GM18507 (cell line): ENCODE measurements at places on chromosomes 1 and 21.
A peak's percentile ranks its signal among the peaks of the same experiment; 100 is the strongest.

- no peak for DNase-seq
These were observed 28.1 kb downstream of the RAB4A start for GRCh38 chr1:229298887-229299503.

DNA sequence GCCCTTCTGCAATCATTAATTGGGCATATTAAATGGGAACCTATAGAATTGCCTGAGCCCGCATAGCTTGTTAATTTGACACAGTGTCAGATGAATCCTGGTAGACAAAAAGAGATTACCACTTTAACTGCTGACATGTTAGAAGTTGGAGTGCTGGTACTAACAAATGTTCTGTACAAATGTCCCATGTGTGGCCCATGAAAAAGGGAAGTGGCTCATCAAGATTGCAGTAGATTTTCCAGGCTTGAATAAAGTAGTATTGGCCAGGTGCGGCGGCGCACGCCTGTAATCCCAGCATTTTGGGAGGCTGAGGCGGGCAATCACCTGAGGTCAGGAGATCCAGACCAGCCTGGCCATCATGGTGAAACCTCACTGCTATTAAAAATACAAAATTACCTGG lies 45.6 kb downstream of the GNPAT start:
- DNase-seq = no peak

DNA sequence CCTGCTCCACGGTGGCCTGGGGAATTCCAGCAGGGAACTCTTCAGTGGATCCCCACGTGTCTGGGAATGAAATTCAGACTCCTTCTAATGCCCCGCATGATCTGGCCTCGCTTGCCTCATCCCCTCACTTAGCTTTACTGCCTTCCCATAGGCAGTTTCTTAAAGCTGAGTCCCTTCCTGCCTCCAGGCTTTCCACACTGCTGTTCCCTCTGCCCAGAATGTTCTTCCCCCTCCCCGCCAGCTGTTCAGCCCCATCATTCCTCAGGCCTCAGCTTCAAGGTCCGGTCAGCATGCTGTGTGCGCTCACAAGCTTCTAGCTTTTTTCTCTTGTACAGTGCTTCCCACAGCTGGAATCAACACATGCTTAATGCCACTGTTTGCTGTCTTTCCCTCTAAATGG lies 54.9 kb upstream of the WASF2 start:
- no peak for DNase-seq

GRCh38 chr1:201653883-201654282 lies 115.0 kb downstream of the NAV1 start:
- DNase-seq = no peak

DNA sequence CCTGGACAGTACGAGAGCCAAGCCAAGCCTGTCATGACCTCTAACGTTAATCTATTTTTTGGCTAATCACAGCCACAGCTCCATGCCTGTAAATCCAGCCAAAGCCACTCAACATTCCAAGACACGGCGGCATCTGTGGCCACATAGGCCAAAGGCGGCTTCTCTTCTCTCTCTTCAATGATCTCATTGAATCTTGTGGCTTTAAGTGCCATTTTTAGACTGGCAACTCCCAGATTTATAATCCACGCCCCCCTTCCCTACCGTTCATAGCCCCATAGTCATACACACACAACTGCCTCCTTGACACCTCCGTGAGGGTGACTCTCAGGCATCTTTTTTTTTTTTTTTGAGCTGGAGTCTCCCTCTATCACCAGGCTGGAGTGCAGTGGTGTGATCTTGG lies 5.7 kb upstream of the SELENON start:
- DNase-seq = no peak

DNA sequence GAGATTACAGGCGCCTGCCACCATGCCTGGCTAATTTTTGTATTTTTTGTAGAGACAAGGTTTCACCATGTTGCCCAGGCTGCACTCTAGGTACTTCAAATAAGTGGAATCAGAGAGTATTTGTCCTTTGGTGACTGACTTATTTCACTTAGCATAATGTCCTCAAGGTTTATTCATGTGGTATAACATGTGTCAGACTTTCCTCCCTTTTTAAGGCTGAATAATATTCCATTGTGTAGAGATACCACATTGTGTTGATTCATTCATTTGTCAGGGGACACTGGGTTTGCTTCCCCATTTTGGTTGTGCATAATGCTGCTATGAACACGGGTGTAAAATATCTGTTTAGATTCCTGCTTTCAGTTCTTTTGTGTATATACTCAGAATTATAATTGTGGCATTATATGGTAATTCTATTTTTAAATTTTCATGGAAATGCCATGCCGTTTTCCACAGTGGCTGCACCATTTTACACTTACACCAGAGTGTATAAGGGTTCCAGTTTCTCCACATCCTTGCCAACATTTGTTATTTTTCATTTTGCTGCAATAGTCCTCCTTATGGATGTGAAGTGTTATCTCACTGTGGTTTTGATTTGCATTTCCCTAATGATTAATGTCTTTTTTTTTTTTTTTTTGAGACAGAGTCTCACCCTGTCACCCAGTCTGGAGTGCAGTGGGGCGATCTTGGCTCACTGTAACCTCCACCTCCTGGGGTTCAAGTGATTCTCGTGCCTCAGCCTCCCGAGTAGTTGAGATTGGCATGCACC lies 35.1 kb downstream of the IL6R start:
- no peak for DNase-seq

- DNase-seq = no peak
These were observed 5.9 kb downstream of the MTFR1L start for GRCh38 chr1:25825605-25826004.

DNA sequence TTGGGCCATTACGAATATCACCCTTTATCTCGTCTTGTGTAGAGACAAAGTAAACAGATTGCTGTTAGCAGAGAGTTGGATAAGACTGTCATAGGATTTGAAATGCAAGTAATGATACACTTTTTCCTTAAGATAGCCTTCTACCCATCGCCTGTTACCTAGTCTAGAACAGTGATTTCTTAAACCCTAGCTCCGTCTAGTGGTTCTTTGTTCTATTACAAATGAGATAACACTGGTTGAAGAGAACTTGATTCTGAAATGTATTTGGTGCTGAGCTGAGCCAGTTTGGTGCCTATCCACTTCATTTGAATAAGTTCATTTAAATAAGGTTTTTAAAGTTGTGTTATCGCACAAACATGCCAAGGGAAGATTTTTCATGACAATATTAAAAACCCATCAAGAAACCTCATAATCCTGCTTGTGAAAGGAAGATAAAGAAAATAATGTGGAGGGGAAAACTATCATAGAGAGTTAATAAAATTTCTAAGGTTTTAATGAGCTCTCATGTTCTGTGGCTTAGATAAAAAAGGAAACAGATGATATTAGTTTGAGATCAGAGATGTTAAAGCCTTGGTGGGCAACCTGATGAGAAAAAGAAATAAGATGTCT lies 1.5 kb upstream of the KCNH1 start:
- DNase-seq = no peak

GRCh38 chr1:30911059-30911954 lies 2.7 kb upstream of the SDC3 start:
- peak; percentile 47 for DNase-seq

DNA sequence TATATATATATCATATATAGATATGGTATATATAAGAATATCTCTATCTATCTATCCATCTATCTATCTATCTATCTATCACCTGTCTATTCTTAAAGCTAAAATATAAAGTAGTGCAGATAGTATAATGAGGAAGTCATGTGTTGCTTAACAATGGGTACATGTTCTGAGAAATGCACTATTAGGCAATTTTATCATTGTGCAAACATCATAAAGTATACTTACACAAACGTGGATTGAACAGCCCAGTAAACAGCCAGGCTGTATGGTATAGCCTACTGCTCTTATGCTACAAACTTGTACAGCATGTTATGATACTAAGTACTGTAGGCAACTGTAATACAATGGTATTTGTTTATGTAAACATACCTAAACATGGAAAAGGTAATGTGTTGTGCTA lies 621.0 kb upstream of the NCAM2 start:
- no peak for DNase-seq

- peak; percentile 15 for DNase-seq
These were observed 499.2 kb downstream of the OMA1 start for GRCh38 chr1:58047265-58047858.

DNA sequence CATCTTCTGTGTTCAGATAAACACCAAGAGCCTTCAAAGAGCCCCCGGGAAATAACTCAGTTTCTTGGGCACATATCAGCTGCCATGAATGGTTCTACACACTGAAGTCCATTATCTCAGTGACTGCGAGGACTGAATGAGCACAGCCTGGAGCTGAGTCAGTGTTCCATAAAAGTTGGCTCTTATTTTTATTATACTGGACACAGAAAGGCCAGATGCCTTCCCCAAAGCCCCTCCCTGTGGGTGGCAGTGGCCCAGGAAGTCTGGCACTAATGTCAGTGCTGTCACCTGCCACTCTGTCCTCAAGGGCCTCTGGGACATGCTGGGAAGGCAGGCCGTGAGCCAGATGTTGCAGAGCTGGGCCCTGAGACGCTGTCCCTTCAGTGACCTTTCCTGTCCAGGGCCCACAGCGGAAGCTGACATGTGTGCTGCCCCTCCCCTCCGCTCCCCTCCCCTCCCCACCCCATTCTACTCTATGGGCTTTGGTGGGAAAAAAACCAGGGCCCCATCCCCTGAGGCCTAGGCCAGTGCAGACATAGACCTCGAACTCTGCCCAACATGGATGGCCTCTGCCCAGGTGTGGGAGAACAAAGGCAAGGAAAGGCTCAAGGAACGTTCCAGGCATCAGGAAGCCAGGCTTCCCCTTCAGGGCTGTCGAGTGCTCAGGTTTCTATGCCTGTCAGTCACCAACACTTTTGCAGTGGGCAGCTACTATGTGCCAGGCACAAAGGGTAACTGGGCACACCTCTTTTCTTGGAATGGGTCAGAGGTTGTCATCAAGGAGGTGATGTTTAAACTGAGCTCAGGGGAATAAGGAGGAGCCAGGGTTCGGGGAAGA lies 22.4 kb upstream of the NPPB start:
- DNase-seq = no peak

DNA sequence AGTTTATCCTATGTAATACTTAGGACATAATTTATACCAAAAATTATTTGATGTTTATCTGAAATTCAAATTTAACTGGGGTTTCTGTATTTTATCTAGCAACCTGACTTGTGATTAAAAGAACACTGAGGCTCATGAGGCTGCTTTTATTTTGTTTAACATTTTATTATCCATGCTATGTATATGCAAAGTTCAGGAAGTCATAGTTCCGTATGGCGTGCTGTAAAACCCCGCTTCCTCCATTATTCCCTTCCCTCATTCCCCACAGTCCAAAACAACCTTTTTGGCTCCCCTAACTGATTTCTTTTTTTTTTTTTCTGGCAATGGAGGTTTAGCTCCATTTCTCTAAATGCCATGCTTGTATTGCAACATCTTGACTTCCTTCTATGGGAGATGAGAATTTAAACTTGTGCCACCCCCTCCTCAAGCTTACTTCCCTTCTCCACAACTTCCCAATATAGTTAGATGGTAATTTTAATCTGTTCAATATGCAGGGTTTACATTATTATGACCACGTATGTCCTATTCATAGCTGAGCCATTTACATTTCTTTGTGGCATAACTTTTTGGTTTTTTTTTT lies 138.0 kb upstream of the DNAH14 start:
- DNase-seq = no peak

GRCh38 chr1:13908128-13908527 lies 208.1 kb downstream of the PRDM2 start:
- no peak for DNase-seq

DNA sequence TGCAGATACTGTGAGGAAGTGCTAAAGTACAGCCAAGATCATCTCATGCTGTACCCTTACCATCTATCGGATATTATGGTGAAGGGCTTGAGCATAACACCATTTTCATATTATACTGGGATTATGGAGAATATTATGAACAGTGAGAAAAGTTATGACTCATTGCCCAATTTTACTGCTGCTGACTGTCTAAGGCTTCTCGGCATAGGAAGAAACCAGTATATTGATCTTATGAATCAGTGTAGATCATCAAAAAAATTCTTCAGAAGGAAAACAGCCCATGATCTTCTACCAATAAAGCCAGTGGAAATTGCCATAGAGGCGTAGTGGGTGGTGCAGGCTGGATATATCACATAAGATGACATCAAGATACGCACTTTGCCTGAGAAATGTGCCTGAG lies 47.7 kb downstream of the PPIAL4G start:
- DNase-seq = no peak

DNA sequence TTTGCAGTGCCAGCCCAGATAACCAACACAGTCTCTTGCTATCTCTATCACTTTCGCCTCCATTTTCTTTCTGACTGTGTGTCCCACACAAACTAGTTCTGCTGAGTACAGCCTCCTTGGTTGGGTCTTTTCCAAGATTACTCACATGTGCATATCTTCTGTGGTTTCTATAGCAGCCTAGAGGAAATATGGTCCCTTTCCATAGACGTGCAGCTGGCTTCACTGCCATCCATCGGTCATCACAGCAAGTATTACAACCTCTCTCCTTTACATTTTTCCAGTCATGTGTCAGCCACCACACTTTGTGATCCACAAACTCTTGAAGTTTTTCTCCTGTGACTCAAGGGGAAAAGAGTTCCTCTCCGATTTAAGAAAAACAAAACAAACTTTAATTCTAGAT lies 893.4 kb upstream of the ADGRL4 start:
- no peak for DNase-seq
